ENCODE measurements at places on chromosomes 1 and 21.

DNA sequence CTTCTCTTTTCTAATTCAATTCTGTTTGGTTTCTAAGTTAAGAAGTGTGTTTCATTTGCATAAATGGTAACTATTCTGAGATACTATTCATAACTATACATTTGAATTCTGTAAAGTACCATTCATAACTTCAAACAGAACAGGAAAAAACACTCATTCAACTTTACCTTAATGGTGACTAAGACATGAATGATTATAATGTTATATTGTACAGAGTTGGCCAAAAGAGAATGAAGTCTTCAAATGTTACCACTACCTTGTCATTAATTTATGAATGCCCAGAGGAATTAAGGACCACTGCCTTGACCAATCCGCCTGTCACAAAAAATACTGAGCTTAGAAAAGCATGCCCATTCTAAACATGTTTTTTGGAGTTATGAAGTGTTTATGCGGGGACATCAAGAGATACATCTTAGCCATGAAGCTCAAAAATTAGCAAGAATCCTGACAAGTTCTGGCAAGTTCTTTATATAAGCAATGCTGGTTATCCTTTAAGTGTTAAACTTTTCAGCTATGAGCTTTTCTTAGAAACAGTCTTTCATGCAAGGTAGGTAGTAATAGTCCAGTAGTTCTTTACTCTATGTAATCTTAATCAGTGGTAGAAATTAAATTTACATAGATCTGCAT is 7.9 kb downstream of the WASF2 start:
- DNase-seq = no peak

DNA sequence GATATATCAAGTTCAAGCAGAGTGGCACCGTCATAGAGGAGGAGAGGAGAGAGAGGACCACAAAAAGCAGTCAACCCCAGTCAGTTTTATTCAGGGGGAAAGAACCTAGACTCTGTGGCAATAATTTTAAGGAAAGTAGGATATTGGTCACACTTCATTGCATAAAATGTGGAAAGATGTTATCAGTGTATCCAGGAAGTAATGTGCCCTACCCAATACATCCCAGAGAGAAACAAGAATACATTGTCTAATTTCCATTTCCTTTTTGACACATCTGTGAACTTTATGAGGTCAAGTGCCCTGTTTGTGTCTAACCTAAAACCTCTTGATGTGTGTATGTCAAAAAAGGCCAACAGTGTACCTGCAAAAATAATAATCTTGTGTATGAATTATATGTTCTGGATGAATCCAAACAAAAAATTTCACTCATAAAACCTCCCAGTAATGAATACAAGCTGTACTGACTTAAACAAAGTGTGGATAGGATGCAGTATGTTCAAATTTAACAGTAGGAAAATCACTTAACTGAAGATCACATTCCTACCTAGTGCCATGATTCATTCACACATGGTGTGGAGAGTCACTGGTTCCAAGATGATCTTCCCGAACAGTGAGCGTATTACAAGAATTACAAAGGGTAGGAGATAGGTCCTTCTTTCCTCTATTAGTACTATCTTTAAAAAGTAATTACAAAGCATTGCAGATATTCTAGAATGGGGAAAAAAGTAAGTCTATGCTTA is 712.1 kb upstream of the CXADR start:
- DNase-seq = no peak

GRCh38 chr1:169879034-169879840 is 14.5 kb downstream of the SCYL3 start:
- no peak for DNase-seq

DNA sequence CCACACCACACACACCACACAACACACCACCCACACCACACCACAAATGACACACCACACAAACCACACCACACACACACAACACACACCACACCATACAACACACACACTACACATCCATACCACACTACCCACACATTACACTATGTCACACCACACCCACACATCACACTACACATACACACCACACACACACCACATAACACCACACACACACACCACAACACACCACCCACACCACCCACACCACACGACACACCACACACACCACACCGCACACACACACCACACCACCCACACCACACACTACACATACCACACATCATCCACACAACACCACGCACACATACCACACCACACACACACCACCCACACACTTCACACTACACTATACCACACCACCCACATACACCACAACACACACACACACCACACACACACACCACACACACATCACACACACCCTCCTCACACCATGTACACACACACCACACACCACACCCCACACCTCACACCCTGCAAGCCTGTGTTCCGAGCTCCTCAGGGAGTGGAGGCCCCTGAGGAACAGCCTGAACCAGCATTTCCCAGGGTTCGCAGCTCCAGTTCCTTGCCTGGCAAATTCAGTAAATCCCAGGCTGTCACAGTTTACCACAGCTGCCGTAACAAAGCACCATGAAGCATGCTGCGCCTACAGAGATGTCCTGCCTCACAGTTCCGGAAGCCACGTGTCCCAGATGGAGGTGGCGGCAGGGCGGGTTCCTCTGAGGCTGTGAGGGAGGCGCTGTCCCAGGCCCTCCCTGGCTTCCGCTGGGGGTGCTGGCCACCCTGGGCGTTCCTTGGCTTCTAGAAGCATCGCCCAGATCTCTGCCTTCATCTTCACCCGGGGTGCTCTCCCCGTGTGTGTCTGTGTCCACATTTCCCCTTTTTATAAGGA is 69.8 kb upstream of the ATP5PO start:
- no peak for DNase-seq

- DNase-seq = no peak
Observed at GRCh38 chr1:67668660-67669059, 16.3 kb upstream of the GADD45A start.

- DNase-seq = no peak
Observed at GRCh38 chr21:33374080-33374449, 29.1 kb upstream of the IFNGR2 start.

- DNase-seq = no peak
Observed at GRCh38 chr1:218851586-218851985, 322.1 kb upstream of the LYPLAL1 start.

- no peak for DNase-seq
Observed at GRCh38 chr1:43376723-43377235, 9.0 kb upstream of the ELOVL1 start.

DNA sequence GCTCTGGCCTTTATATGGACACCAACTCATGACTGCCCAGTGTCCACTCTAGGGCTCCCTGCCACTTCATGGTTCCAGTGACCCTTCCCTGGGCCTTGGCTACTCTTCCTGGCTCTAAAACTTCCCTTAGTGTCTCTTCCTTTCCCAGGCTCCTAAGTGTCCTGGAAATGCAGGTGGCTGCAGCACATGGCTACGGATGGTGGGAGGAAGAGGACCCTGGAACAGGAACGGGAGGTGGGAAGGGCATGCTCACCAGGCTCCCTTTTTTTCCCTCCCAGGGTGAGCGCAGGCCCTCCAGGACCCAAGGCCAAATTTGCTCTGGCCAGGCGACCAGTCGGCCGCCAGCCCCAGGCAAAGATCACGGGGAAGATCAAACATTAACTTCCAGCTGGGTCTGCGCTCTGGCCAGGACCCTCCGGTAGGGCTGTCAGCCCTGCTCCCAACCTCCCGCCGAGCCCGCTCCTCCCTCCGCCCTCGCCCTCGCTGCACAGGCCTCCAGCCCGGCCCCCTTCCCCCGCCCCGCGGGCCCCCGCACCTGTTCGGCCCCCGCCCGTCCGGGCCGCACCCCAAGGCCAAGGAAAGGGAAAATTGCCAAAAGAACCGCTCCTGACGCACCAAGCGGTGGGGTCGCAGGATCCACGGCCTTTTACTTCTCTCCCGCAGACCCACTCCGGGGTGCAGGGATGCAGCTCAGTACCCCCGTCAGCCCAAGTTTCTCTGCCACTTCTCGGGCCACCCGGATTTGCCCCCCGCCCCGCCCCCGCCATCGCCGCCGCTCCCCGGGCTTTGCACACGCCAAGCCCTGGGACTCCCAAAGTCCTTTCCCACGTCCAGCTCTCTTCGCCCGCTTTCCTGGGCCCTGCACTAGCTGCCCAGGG is 894 bp downstream of the TCEA3 start:
- DNase-seq = no peak

DNA sequence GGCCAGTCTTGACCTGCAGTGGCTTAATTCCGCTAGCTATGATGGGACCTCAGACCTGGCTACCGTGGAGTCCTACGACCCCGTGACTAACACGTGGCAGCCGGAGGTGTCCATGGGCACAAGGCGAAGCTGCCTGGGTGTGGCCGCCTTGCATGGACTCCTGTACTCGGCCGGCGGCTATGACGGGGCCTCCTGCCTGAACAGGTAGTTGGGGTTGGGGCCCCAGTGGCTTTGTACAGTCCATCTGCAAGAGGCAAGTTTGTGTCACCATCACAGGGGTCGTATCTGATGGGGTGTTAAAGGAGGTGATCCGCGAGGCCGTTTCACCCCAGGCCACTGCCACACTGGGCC is 2.9 kb downstream of the KLHL17 start:
- no peak for DNase-seq

DNA sequence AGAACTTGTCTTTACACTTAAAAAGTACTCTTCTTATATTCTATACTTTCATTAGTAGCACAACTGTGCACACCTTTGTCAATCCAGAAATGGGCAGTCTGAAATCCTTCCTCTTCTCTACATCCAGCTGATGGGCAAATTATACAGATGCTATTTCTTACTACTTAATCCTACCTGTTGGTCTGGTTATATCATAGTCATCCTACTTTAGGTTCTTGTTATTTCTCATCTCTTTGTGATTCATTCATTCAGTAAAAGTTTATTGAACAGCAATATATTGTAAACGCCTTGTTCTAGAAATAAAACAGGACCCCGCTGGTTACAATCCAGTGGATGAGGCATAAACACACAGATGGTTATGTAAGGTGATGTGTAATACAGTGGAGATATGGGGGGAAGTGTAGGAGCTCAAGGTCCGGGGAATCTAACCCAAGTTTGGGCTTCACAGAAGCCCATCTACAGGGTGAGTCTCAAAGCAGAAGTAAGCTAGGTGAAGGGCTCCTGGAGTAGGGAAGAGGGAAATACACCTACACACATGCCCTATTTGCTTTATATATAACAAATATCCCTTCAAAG is 11.8 kb upstream of the FUBP1 start:
- DNase-seq = no peak
